ENCODE measurements at places on chromosomes 7 and 10.

- DNase-seq, result no peak
Measured at GRCh38 chr7:74525140-74525539, 71.4 kb downstream of the GTF2IRD1 start.

DNA sequence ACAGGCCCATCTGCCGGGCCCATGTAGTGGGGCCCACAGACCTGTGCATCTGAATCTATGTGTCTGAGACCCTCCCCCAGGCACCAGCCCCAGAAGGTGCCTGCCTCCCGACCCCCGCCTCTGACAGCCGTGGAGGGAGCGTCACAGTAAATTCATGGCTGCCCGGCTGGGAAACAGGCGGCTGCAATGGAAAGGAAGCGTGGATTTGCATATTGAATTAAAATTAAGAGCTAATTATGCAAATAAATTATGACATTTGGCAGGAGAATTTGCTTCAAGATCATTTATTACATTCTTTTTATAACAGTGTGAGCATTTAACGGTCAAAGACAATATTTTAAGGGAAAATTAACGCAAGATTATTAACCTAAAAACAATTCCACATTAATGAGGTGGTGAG is 92.3 kb downstream of the HIF1AN start:
- no peak for DNase-seq

- DNase-seq, result no peak
Measured at GRCh38 chr7:158662610-158663427, 41.8 kb downstream of the NCAPG2 start.

- no peak for DNase-seq
Measured at GRCh38 chr10:7306147-7306546, 104.7 kb downstream of the SFMBT2 start.

All from adipocyte (in vitro differentiated cells).